Osteocyte (in vitro differentiated cells): ENCODE measurements at places on chromosomes 16 and 17. TPM values are rescaled to one million over a fixed set of nuclear protein-coding genes. Genes with fewer than 3 reads are reported as not detected.

The TEKT1 gene
- total RNA-seq: not detected in 2 replicates

The HOXB1 gene
- total RNA-seq: not detected in 2 replicates

The HBA1 gene
- total RNA-seq: not detected in 2 replicates

The DHRS7C gene
- total RNA-seq: not detected in 2 replicates

The DOC2B gene
- 0.10 TPM in 1 of 2 replicates, not detected in the other for total RNA-seq

The NPIPA3 gene
- total RNA-seq: 1.2 TPM in 1 of 2 replicates, not detected in the other

The DHRS13 gene
- total RNA-seq: 10.7 and 12.4 TPM in 2 replicates

The TRIM65 gene
- total RNA-seq: 26.3 and 26.9 TPM in 2 replicates

The MAPK7 gene
- 33.9 and 37.1 TPM in 2 replicates for total RNA-seq

The OTOP3 gene
- not detected in 2 replicates for total RNA-seq
